ENCODE measurements at places on chromosomes 13 and 19.

DNA sequence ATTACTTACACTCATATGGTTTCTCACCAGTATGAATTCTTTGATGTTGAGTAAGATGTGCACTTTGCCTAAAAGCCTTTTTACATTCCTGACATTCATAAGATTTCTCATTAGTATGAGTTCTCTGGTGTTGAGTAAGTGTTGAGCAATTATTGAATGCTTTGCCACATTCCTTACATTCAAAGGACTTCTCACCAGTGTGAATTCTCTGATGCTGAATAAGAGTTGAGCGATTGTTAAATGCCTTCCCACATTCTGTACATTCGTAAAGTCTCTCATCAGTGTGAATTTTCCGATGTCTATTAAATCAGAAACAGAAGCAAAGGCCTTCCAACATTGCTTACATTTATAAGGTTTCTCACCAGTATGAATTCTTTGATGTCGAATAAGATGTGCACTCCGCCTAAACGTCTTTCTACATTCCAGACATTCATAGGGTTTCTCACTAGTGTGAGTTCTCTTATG lies 14.2 kb upstream of the ZFP30 start:
- no peak for DNase-seq

GRCh38 chr13:29907670-29908069 lies 57.3 kb upstream of the UBL3 start:
- DNase-seq, result no peak

GRCh38 chr19:55546011-55546410 lies 668 bp upstream of the SBK3 start:
- DNase-seq, result no peak

GRCh38 chr19:1616396-1616795 lies 11.1 kb upstream of the UQCR11 start:
- no peak for DNase-seq
